ENCODE measurements at places on chromosomes 11 and 22.

GRCh38 chr11:1574238-1574932, 2.3 kb upstream of the DUSP8 start:
- DNase-seq = peak; percentile 64

- no peak for DNase-seq
Observed at GRCh38 chr11:33063326-33063881, 24.0 kb downstream of the TCP11L1 start.

DNA sequence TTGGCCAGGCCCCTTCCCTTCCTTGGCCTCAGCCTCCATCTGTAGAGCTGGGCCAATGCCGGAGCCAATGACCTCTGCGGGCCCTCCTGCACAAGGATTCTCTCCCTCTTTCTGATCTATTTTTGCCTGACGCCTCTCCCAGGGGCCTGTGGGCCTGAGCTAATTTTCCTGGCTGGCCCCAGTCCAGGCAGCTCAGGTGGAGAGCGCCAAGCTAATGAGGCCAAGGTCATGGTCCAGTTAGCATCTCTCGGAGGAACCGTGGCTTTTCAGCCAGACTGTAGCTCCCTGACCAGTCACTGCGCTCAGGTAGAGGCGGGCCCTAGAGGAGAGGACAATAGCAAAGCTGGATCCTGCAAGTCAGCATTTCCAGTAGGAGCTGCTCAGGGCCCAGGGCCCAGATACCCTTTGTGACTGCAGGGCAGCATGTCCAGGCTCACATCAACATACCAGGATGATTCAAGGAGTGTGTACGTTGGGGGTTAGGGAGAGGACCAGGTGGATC, 43.5 kb downstream of the APOL3 start:
- DNase-seq = no peak

DNA sequence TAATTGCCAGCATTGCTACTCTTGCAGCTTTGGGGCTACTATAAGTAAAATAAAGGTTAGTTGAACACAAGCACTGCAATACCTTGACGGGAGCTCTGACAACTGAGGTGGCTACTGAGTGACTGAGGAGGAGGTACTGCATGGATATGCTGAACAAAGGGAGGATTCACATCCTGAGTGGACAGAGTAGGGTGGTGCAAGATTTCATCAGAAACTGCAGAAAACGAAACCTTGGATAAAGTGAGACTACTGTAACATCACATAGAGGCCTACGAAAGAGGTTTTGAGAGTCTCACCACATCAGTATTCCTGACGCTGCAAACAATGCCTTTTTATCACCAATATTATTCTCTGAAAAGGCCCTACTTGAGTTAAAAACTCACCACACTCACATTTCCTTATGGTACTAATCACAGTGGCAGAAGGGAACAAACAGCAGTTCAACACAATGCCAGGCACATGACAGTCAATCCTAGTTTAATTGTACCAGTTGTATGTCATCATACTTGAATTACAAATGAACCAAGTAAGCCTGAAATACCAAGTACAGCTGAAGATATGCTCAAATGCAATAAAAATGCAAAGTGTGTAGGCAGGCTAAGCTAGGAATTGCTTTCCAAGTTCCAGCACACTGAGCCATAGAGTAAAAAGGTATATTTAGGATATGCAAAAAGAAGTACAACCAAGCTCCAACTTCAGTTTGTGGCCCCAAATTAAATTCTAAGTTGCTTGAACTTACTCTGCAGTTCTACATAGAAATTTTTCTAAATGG, 4.0 kb upstream of the GPR83 start:
- DNase-seq = no peak

GRCh38 chr11:118845369-118845768, 38.3 kb upstream of the CXCR5 start:
- no peak for DNase-seq

DNA sequence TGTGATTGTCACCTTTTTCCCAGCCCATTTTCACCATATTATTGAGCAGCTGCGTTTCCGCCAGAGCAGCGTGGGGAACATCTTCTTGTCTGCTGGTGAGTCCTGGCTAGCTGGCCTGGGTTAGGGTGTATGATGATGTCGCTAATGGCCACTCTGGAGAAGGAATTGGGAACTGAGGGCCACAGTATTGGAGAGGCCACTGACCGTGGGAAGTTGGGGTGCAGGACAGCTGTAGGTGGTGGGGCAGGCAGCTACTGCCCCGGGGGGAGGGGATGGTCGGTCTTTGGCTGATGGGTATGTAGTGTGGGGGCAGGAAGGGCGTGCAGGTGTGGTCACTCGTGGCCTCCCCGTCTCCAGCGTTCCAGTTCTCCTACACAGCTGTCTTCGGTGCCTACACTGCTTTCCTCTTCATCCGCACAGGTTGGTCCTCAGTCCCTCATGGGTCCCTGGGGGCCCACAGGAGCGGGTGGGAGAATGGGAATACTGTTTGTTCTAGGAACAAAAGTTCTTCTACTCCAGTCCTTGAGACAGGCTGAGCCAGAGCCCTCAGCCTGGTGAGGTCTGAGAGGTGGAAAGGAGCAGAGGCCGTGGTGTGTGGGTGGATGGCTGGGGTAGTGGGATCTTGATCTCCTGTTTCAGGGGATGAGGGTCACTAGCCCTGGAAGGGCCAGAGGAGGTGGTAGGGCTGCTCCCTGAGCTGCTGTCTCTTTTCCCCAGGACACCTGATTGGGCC, 2.1 kb downstream of the RCE1 start:
- no peak for DNase-seq

GRCh38 chr11:117574551-117574950, 222.5 kb downstream of the DSCAML1 start:
- DNase-seq = no peak

- DNase-seq = no peak
Observed at GRCh38 chr11:9790703-9791102, 126.8 kb downstream of the SWAP70 start.

- no peak for DNase-seq
Observed at GRCh38 chr11:748007-748359, 719 bp downstream of the TALDO1 start.

DNA sequence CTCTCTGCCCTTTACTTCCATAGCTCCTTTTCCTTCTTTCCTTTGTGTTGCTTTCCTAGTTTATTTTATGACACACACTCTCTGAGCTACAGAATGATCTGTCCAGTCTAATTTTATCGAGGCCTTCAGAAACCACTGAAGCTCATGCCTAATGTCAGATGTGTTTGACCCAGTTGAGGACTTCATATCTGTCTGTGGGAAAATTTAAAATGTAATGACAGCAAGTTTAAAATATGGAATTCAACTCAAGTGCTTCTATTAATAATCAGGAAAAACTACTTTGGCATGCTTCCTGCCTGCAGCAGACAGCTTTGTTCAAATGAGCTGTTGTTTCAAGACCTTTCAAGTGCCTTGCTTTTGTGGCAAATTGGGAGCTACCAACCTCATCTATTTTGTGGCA, 261.8 kb upstream of the MTNR1B start:
- no peak for DNase-seq

- DNase-seq = peak; percentile 33
Observed at GRCh38 chr11:67614730-67615714, 8.3 kb downstream of the NDUFV1 start.

DNA sequence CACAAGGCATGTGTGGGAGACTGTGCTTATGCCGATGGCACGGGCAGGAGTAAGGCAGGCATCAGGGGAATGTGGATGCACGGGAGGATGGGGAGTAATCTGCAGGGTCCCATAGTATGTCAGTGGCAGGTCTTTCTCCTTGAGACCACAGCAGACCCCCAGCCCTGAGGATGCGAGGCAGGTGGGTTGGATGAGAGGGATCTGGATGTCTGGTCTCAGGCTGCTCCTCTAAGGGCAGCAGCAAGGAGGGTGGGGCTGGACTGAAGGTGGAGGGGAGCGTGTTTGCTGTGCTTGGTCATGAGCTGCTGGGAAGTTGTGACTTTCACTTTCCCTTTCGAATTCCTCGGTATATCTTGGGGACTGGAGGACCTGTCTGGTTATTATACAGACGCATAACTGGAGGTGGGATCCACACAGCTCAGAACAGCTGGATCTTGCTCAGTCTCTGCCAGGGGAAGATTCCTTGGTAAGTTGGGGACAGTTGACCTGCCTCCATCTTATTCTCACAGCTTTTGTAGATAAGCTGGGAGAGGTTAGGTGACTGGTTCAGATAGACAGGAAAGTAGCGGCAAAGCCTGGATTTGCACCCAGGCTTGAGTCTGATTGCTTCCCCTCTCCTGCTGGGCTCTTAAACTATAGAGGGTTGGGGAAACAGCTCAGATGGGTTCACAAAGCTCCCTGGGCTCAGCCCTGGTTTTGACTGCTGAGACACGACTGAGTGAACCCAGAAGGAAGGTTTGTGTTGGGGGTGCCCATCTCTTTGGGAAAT, at the start of gene APOL1:
APOL1 (plus strand) TSS at position 380 of the 769 bp plus-strand sequence. CDS start 1,823 bp downstream, outside the sequence.
- DNase-seq = peak; percentile 59

GRCh38 chr22:22520667-22521602, 865 bp upstream of the ZNF280A start:
- DNase-seq = no peak

DNA sequence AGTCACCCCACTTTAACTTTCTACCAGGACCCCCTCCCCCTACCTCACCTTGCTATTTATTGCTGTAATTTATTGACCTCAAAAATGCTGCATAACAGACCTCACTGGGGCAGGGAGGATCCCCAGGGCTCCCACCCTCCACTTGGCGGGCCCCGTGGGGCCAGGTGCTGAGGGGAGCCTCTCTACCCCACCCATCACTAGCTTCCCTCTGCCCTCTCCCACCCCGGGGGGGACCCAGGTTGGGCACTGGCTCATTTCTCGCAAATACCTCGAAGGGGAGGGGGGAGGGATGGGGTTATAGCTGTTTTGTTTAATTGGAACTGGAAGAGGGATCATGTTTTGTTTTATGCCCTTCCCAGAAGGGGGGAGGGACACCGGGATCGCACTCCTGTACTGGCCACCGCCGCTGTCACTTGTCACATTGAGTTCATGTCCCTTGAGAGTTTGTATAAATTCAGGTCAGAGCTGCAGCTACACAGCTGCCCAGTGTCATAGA, 16.3 kb upstream of the TMEM191C start:
- no peak for DNase-seq

DNA sequence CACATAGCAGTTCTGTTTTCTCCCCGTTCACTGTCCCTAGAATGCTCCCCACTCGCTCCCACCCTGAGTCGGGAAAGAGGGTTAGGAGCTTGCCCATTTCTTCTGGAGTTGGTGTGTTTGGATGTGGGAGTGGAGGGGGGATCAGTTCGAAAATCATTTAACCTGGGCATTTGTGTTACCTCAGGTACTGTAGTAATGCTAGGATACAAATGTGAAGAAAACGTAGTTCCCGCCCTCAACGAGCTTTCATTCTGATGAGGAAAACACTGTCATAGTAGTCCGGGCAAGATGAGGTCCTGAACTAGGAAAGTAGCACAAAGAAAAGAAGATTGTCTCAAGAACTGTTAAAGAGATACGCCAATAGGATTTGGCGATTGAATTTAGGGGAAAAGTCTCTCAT, 539 bp downstream of the SDHD start:
- DNase-seq = no peak

DNA sequence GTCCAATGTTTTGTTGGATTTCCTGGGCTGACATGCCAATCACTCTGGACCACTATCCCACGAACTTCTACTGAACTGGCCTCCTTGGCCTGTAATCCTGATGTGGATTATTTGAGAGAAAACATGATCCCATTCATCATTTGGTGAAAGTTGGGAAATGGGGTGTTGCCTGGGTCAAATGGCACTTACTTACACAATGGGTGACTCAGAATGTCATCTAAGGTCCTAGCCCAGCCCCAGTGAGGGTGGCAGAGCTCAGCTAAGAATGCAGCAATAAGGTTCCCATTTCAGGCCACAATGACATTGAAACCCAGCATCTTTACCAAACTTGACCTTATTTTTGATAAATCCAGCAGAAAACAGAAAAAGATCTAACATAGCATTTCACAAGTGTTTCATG, 8.0 kb upstream of the DSCAML1 start:
- DNase-seq = no peak

DNA sequence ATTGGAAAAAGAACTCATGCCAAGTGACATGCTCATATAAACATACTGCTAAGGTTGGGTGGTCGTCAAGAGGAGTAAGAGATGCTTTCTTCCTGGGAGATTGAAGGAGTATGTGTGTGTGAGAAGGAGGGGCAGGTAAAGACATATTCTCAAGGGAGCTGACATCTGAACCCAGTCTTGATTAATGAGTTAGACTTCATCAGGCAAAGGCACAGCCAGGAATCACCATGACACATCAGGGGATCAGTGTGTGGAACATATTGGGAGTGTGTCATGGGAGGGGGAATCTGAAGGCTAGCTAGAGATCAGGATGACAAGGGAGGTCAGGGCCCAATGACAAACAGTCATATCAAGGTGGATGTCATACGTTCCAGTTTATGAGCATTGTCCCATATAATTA, 14.9 kb downstream of the CNTF start:
- DNase-seq = no peak

DNA sequence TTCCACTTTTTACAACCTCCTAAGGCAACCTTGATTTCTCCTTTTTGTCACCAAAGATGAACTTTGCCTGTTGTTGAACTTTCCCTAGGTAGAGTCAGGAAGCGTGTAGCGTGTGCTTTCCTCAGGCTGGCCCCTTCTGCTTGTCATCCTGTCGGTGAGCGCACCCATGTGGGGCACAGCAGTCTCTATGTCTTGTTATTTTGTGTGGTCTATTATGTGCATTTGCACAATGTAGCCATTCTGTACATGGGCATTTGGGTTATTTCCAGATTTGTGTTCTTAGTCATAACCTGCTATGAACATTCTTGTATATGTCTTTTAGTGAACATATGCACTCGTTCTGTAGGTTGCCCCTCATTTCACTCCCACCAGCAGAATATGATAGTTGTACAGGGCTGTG, 34.9 kb downstream of the CABIN1 start:
- DNase-seq = no peak

GRCh38 chr22:37088108-37088605, 21.4 kb downstream of the TMPRSS6 start:
- no peak for DNase-seq

- no peak for DNase-seq
Observed at GRCh38 chr11:71937826-71938225, 9.0 kb downstream of the RNF121 start.

GRCh38 chr11:7656704-7657103, 16.6 kb downstream of the CYB5R2 start:
- DNase-seq = no peak

DNA sequence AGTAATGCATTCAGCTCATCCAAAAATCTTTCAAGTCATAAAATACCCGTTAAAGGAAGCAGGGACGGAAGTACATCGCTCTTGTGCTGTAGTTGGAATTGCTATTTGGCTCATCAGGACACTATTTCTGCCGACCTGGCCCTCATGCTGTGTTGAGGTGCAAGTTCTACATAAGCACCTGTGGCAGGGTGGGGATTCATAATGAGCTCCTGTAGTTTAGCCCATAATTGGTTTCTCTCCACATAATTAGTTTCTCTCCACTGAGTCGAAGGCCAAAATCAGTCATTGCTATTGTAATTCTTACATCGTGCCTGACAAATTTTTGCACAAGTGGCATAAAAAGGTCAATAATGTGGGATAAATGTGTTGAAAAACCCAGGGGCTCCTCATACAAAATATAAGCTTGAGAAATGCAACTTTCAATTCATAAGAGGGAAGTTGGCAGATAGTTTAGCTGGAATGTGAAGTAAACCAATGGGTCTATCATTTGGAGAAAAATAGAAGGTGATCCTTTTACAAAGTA, 14.9 kb upstream of the ISX start:
- no peak for DNase-seq
